ENCODE measurements at places on chromosomes 16 and 17. TPM values are rescaled to one million over a fixed set of nuclear protein-coding genes. Genes with fewer than 3 reads are reported as not detected.

- DNase-seq, result no peak
These were observed 51.8 kb downstream of the C17orf67 start for GRCh38 chr17:56781906-56782305.

GRCh38 chr17:78324391-78325075 lies 35.3 kb downstream of the SOCS3 start:
- no peak for DNase-seq

GRCh38 chr17:29155227-29155965 lies 24.8 kb downstream of the MYO18A start:
- DNase-seq, result peak; percentile 85

GRCh38 chr16:15639061-15639568 lies 3.8 kb downstream of the MARF1 start:
- no peak for DNase-seq

DNA sequence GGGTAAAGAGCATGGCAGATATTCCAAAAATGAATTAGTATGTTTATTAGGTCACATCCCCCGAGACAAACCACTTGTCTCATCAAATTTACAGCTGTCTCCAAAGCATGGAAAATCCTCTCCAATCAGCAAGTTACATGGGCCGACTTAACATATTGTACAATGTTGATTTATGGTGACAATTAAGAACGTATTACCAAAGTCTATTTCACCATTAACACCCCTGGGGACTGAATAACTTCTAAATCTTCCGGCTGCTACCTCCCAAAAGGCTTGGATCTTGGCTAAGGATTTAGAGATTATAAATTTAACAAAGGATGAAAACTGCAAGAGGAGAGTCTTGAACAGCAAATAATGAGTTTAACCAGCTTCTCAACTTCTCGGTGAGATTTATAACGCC lies 311.9 kb downstream of the NPIPA8 start:
- DNase-seq, result no peak

DNA sequence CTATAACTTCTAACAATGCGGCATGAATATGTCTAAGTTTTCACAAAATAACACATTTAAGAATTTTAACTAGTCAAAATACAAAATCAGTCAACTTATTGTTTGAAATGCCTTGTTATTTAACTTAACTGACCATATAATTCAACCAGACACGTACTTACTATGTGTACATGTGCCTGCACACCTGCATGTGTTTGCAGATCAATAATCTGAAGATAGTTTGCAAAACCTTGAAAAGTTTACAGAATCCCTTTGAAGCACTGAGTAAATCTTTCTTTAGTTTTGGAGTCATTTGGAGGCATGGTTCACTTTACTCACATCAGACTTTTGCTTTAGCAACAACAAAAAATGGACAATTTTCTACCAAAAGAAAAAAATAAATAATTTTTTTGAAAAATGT lies 363.8 kb downstream of the PMP22 start:
- DNase-seq, result no peak

- no peak for DNase-seq
These were observed 46.0 kb downstream of the CDH11 start for GRCh38 chr16:65075877-65076276.

- DNase-seq, result no peak
These were observed 4.3 kb downstream of the POLG2 start for GRCh38 chr17:64492481-64493109.

GRCh38 chr17:80945736-80946135 lies 45.9 kb upstream of the CHMP6 start:
- DNase-seq, result no peak

GRCh38 chr17:12048843-12049473 lies 28.3 kb downstream of the MAP2K4 start:
- no peak for DNase-seq

DNA sequence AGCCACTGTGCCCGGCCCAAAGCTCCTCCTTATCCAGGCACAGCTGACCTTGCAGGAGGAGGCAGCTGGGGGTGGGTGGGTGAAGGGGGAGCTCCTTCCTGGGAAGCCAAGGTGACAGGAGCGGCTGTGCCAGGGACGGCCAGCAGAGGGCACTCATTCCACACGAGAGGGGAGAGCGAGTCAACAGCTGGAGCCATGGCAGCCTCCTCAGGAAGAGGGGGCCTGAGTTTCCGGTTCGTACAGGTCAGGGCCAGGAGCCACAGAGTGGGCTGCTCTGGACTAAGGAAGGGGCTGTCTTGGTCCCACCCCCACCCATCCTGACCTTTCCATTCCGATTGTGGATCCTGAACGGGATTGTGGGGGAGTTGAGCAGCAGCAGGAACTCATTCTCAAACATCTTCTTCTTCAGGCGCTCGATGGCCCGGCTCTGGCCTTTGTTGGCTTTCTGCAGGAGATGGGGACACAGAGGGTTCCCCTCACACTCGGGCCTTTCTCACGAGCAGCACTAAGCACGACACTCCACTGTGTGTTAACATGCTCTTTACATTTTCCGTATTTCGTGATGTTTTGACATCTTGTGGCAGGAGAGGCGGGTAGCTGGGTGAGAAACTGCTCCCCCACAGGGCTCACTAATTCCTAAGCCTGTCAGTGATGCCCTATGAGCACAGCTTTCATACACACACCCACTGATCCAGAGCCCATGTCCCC lies 61.6 kb downstream of the TIMM22 start:
- DNase-seq, result peak; percentile 42

GRCh38 chr17:47804461-47804860 lies 17.1 kb downstream of the OSBPL7 start:
- no peak for DNase-seq

DNA sequence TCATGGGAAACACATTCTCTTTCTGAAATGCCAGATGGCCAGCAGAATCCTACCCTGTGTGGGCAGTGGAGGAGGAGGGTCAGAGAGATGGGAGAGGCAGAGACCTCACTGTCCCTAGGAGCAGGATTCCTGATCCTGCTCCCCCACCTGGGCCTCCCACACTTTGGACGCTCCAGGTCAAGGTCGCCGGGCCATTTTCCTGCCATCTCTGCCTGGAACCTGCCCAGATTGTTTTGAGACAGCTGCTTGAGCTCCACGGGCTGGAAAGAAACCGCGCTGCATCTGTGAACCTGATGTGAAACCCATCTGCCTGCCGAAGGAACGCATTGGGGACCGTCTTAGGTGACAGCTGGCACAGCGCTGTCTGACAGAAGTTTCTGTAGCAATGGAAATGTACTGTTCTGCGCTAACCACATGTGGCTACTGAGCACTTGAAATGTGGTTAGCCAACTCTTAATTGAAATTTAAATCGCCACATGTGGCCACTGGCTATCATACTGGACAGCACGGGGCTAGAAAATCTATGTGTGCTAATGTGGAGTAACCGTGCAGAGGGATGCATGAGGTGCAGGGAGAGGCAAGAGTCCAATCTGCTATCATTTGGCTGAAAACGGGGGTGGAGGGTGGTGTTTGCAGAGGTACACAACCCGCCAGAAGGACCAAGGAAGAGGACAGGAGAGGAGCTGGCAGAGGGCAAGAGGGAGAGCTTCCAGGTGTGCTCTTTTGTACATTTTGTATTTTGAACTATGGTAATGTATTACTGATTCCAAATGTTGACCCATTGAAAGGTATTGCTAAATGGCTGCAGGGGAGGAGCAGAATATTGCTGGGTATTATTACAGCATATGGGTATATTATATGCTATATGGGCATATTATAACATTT lies 15.4 kb upstream of the NUBP1 start:
- DNase-seq, result no peak

NACA2 gene
- not detected for total RNA-seq

KRTAP16-1 gene
- not detected for total RNA-seq

EVI2B gene
- under 0.01 TPM for total RNA-seq

CD300C gene
- total RNA-seq, result not detected

KRT24 gene
- not detected for total RNA-seq

C16orf46 gene
- total RNA-seq, result 0.17 TPM

CHCT1 gene
- not detected for total RNA-seq

MMP15 gene
- total RNA-seq, result 17.3 TPM
